Thoracic aorta (tissue), 2 donors: ENCODE measurements at places on chromosomes 2 and 18.

DNA sequence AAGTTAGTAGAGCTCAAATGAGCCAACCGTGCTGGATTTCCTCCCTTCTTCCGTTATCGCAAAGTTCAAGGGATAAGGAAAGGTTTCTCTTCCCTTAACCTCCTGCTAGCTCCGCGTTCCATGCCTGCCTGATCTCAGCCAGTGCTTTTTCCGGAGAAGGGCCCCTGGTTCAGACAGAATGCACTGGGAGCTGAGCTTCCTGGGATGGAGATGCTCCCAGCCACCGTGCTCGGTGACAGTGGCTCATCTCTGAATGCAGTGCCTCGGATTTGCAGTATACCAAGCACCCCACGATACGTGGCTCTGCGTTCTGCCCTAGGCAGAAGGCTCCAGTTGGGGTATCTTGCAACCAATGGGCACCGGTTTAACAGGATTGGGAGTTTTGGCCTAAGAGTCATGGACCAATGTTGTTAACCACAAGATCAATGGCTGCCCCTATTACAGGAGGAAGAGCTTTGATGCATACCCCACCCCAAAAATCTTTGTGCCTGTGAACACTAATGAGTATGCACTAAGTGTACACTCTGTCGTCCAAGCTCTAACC, 876 bp downstream of the CNTNAP5 start:
- DNase-seq, result no peak

- no peak for DNase-seq
Measured at GRCh38 chr2:50491541-50492476, 540.1 kb downstream of the NRXN1 start.

- no peak for DNase-seq
Measured at GRCh38 chr2:57893786-57894185, 152.8 kb upstream of the VRK2 start.

DNA sequence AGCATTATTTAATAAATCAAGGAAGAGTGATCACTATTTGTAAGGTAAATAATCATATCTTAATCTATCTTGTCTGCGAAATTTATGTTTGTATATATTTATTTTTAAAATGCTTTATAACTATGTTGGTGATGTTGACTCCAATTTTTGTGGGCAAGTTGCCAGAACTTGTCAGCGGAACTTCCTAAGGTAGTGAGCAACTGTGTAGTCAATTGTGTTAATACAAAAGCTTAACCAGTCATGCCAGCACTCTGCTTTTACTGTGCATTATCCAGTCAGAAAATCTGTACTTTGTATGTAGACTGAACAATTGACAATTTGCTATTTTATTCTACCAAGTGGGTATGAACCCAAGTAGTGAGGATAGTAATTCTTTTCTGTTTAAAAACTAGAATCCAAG, 61.9 kb upstream of the RND3 start:
- DNase-seq, result no peak

DNA sequence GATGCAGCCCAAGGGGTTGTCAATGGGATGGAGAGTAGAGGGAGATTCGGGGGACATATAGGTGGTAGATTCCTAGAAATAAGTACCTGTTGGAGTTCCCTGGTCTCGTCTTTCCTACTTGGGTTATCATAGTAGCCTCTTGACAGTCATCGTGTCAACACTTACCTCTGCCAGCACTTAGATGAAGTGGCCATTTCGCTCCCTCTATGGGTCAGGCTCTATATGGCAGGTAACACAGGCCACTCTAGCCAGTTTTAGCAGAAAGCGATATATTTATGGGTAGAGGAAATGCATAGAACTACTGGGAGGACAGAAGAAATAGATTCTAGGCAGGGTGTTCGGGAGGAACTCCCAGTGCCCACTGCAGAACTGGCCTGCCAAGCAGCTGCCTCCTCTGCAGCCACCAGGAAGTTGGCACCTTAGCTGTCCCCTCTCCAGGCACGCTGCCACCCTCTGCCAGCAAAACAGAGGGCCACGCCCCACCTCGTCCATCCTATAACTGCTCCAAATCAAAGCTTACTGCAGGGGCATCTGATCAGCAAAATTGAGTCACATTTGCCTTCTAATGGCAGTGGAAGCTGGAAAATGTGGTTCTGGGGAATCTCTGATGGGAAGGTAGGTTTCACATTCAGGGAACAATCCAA, 181.3 kb downstream of the INSIG2 start:
- no peak for DNase-seq

DNA sequence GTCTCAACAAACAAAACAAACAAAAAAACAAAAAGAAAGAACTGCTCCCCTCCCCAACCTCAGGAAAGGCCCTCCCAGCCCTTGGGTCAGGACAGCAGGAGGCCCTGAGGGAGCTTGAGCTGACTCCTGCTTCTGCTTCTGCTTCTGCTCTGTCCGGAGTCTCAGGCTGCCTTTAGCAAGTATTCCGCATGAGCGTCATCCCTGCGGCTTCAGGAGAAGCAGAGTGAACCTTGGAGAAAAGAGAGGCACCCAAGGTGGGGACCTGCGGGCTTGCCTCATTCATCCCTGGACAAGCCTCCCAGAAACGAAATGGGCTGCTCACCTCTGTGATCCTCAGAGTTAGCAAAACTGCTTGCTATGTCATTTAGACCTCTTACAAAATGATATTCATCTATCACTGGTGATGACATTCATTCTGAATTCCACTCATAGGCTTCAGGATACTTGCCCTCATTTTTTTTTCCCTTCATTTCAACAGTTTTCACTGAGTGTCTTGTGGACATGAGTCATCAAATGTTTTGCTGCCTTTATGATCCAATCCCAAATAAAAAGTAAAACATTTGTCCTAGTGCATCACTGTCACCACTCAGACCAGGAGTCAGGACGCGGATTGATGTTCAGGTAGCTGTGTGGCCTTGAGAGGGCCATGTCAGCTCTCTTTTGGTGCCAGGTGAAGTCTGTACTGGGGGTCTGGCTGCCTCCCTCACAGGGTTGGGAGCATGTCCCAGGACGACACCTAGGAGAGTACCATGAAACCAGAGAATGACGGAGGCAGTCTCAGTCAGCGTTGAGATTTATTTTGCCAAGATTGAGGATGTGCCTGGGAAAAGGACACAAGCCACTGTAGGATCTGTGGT, 51.7 kb downstream of the IMPA2 start:
- no peak for DNase-seq

- DNase-seq, result no peak
Measured at GRCh38 chr2:45759310-45759851, 107.9 kb downstream of the PRKCE start.

- DNase-seq, result no peak
Measured at GRCh38 chr2:128457006-128457604, 138.4 kb upstream of the HS6ST1 start.

GRCh38 chr2:191557841-191558240, 120.1 kb upstream of the NABP1 start:
- no peak for DNase-seq
